ENCODE measurements at places on chromosomes 7 and 10. TPM values are rescaled to one million over a fixed set of nuclear protein-coding genes. Genes with fewer than 3 reads are reported as not detected.

TAS2R3 gene
- 1.3 TPM for total RNA-seq

MMRN2 gene
- total RNA-seq = 1.5 TPM

COBL gene
- total RNA-seq = not detected

ZNF248 gene
- 7.5 TPM for total RNA-seq

RBM17 gene
- total RNA-seq = 39.1 TPM

LIPK gene
- total RNA-seq = not detected

CALML3 gene
- not detected for total RNA-seq

ANAPC16 gene
- 45.2 TPM for total RNA-seq

CBLL1 gene
- 11.3 TPM for total RNA-seq

PAX4 gene
- total RNA-seq = not detected

All from bronchial smooth muscle cell (primary cell).